HL-60 (cell line): ENCODE measurements at places on chromosomes 7 and 10.

DNA sequence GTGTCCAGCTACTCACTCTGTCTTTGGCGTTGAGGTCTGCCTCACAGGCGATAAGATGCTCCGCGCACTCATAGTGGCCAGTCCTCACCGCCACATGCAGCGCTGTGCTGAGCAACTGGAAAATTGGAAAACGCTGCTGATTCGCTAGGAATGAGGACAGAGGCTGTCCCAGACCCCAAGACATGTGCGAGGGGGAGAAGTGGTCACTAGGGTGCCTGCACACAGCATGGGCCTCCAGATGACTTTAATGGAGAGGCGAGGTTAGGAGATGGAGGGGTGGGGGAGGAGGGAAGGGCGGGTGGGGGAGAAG lies 5.2 kb downstream of the ANKRD1 start:
- no peak for DNase-seq

- DNase-seq = no peak
These were observed 102.8 kb upstream of the DIP2C start for GRCh38 chr10:792083-792791.

GRCh38 chr7:134920026-134920753 lies 66.1 kb upstream of the AGBL3 start:
- DNase-seq = no peak

DNA sequence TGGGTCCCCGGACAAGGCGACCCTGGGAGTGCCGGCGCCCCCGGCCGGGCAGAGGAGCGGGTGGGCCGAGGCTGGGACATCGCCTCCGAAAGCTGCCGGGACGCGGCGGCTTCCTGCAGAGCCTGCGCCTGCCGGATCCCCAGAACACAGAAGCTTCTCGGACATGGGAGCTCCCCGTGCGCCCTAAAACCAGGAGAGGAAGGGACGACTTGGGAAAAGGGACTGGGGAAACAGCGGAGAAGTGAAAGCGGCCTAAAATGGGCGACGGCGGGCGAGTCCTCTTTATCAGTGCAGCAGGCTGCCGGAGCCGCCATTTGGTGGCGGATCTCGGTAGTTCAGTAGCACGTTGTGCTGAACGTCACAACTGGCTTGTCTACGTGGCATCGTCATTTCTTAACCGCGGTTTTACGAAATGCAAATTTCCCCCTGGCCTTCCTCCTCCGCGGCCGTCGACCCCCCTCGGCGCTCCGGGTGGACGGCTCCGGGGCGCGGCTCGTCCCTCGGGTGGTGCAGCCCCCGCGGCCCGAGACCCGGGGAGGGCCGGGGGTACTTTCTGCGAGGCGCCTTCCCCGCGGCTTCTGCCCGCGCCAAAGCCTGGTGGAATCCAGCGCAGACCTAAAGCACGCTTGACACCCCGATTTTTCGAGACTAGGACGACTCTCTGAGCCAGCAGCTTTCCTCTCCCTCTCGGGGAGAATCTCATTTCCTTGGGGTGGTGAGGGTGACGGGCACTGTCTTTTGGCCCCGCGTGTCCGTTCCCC lies 9.9 kb upstream of the SPAG6 start:
- DNase-seq = no peak

DNA sequence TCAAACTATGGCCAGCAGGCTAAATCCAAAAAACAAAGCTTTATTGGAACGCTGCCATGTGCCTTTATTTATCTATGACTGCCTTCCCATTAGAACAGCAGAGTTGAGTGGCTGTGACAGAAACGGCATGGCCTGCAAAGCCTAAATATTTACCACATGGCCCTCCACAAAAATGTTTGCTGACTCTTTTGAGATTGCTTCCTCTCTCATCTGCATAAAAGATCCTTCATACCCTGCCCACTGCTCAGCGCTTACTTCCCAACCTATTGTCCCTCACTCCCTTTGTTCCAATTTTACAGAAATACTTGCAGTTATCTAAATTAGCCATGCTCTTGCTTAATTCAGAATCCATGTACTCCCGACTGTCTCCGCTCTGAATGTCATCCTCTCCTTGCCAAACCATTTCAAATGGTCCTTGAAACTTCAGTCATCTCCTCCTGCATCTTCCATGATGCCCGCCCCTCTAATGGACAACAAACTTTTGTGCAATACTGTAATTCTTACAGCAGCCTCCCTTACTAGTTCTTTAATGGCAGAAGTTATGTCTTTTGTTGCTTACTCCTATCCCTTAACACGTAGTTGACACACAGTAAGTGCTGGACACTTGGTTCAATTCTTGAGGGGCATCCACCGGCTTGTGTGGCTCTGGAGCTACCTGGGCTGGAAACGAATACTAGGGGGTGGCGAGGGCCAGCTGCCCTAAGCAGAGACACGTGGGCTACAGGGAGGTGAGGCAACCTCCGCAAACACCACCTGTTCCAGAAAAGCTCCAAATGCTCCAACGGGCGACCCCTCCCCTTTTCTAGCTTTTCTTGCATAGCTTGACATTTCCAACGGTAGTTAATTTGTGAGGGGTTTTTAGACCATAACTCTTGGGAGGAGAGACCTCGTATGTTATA lies 832 bp downstream of the XRCC2 start:
- no peak for DNase-seq

DNA sequence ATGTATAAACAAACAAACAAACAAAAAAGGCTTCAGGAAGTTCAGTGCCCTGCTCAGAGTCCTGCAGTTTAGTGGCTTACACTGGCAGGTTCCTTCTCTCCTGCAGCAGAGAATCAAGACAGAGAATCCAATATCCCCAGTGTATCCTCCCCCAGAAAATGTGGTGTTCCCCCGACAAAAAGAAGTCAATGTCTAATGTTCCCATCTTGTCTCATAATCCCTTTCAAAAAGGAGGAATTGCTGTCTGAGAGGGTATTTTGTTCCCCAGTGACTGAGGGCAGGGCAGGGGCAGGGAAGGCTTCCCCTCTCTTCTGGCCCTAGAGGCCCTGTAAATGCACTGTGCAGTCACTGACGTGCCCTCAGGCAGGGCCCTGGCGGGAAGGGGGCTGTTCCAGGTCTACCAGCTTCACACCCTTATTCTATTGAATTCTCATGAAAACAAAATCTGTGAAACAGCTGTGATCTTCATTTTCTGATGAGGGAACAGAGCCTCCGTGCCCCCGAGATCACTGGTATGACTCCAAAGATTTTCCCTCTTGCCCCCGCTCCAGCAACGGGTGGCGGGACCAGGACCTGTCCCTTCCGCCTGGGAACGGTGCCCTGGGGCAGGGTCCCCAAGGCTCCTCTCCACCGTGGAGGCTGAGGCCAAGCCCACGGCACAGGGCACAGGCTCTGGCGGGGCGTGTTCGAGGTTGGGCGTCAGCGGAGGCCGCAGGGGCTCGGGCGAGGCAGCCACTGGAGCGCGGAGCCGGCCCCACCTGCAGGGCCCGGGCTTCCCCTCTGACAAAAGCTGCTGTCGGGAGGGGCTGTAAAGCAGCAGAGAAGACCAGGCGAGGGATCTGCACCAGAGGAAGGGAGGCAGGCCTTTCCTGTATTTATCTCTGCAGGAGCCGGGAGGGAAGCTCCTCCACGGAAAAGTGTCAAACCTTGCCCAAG lies 13.4 kb upstream of the WDFY4 start:
- DNase-seq = no peak

GRCh38 chr7:30028216-30028748 lies at the start of gene PLEKHA8:
PLEKHA8 (plus strand) TSS chr7:30028412; CDS start chr7:30028763, 351 bp downstream.
- DNase-seq = peak; percentile 88

DNA sequence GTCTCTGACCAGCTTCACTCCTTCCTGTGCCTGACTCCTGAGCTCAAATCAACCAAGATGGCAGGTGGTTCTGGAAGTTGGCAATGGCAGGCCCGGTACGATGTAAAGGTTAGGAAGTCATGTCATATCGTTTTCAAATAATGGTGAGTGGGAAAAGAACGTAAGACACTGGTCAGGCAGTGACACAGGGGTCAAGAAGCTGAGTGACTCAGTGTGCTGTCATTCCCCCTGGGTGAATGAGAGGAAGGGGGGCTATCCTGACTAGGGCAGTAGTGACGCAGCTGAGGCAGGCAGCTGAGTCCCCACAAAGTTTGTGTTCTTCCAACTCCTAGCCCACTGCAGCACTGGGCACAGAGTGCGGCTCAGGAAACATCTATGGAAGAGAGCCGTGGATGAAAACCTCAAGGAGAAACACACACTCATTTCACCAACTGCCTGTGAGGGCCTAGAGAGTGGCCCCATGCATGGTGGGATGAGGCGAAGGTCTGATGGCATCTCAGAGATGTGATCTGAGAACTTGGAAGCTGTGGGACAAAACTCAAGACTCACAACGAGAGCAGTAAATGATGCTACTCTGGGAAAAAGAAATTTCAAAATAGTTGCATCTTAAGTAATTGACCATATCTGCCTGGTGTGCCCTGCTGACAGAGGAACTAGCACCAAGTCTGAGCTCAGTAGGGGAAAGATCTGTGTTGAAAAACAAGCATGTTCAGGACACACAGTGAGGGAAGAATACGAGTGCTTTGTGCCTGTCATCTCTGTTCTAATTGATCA lies 23.2 kb downstream of the CREB3L2 start:
- DNase-seq = no peak

- DNase-seq = no peak
These were observed 132.9 kb downstream of the MBL2 start for GRCh38 chr10:52639652-52640051.

- DNase-seq = peak; percentile 4
These were observed 80.9 kb upstream of the AGBL3 start for GRCh38 chr7:134905375-134905774.
